HFFc6 (cell line): ENCODE measurements at places on chromosomes 13 and 19. TPM values are rescaled to one million over a fixed set of nuclear protein-coding genes. Genes with fewer than 3 reads are reported as not detected.

The ZNF221 gene
- total RNA-seq, result 4.1 to 4.7 TPM (median 4.5 TPM) in 3 replicates

The MCEMP1 gene
- total RNA-seq, result not detected in 3 replicates

The SHANK1 gene
- 5.9 to 15.1 TPM (median 6.0 TPM) in 3 replicates for total RNA-seq

The WDR87 gene
- not detected in 3 replicates for total RNA-seq

The NDUFA11 gene
- total RNA-seq, result 294 to 368 TPM (median 302 TPM) in 3 replicates

The IRS2 gene
- total RNA-seq, result 5.6 to 10.2 TPM (median 9.2 TPM) in 3 replicates

The URAD gene
- total RNA-seq, result not detected in 3 replicates

The ASF1B gene
- 12.4 to 23.2 TPM (median 22.8 TPM) in 3 replicates for total RNA-seq

The DMWD gene
- 54.1 to 57.8 TPM (median 55.8 TPM) in 3 replicates for total RNA-seq

The KASH5 gene
- total RNA-seq, result not detected in 3 replicates

The WDR88 gene
- total RNA-seq, result not detected in 3 replicates

The CYP4F2 gene
- total RNA-seq, result not detected in 3 replicates

The GSK3A gene
- 36.3 and 42.1 TPM in 2 replicates for total RNA-seq

The CRX gene
- total RNA-seq, result not detected in 3 replicates

The ZNF560 gene
- total RNA-seq, result 0.14 to 0.26 TPM in 2 of 3 replicates, not detected in the other

The GZMM gene
- not detected in 3 replicates for total RNA-seq

GRCh38 chr19:27858981-27859581 lies 1353.9 kb downstream of the UQCRFS1 start:
- no peak overlapping the region for H3K27ac ChIP-seq
- no peaks in the 10 kb centered on the region; the same call in 1 of the 2 replicates for H3K27me3 ChIP-seq

DNA sequence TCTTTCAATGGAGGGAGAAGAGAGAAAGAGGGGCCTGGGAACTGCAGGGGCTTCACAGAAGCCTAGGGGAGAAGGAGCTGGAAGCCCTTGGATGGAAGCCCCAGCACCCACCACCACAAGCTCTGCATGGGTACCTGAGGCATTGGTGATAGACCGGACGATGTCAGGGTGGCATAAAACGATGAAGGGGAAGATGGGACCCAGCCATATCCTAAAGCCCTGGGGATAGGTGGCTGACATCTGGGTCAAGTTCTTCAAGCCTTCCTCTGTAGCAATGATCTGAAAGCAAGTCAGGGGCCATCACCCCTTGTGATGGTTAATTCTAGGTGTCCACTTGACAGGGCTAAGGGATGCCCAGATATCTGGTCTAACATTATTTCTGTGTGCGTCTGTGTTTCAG lies 11.2 kb upstream of the OR10H5 start:
- no peaks in the 10 kb centered on the region for H3K4me1 ChIP-seq
- no peak overlapping the region for H3K4me3 ChIP-seq
- DNase-seq, result no peak
- H3K27ac ChIP-seq, result no peak overlapping the region

GRCh38 chr19:51470966-51471365 lies 7.4 kb upstream of the CEACAM18 start:
- peaks cover 7% of the 10 kb centered on the region; the same call in 1 of the 2 replicates for H3K27me3 ChIP-seq
- H3K36me3 ChIP-seq, result no peaks in the 10 kb centered on the region
- no peak for DNase-seq
- no peak overlapping the region for H3K4me3 ChIP-seq
- no peak overlapping the region for H3K27ac ChIP-seq
- no peaks in the 10 kb centered on the region for H3K4me1 ChIP-seq

GRCh38 chr19:44662691-44663385 lies 8.4 kb upstream of the CEACAM19 start:
- no peak overlapping the region for H3K4me3 ChIP-seq
- no peak overlapping the region for H3K27ac ChIP-seq
- H3K36me3 ChIP-seq, result peaks cover 23% of the 10 kb centered on the region

DNA sequence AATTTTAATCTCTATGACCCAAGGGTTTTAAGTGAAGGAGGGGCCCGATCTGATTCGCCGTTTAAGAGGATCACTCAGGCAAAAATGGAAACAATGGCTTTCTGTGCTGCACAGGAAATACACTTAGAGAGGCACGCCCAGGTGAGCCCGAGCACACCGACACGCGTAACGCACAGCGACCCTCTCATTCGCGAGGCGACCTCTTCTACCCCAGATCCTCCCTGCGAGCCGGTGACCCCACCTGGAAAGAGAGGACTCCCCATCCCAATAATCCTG lies 216 bp downstream of the SH2D3A start:
- no peak overlapping the region for H3K27ac ChIP-seq
- H3K36me3 ChIP-seq, result no peaks in the 10 kb centered on the region
- H3K4me3 ChIP-seq, result no peak overlapping the region
- DNase-seq, result no peak

- peaks cover 2% of the 10 kb centered on the region; the same call in 1 of the 2 replicates for H3K27me3 ChIP-seq
- H3K4me1 ChIP-seq, result peaks cover 70% of the 10 kb centered on the region
- H3K36me3 ChIP-seq, result peaks cover 18% of the 10 kb centered on the region
- peak overlapping the region; percentile 93 for H3K4me3 ChIP-seq
Measured at GRCh38 chr19:45094137-45094536, 1.2 kb downstream of the PPP1R37 start.

GRCh38 chr19:41159881-41160280 lies 33.1 kb upstream of the CYP2S1 start:
- H3K27me3 ChIP-seq, result peaks cover 4% of the 10 kb centered on the region
- no peaks in the 10 kb centered on the region for H3K36me3 ChIP-seq
- H3K4me1 ChIP-seq, result no peaks in the 10 kb centered on the region
- no peak for DNase-seq
- no peak overlapping the region for H3K27ac ChIP-seq
- H3K4me3 ChIP-seq, result no peak overlapping the region

- no peak for DNase-seq
- no peaks in the 10 kb centered on the region for H3K4me1 ChIP-seq
- peaks cover 27% of the 10 kb centered on the region for H3K27me3 ChIP-seq
- no peaks in the 10 kb centered on the region for H3K36me3 ChIP-seq
- H3K4me3 ChIP-seq, result no peak overlapping the region
- H3K27ac ChIP-seq, result no peak overlapping the region
Measured at GRCh38 chr13:112453874-112454647, 77.9 kb downstream of the SPACA7 start.

DNA sequence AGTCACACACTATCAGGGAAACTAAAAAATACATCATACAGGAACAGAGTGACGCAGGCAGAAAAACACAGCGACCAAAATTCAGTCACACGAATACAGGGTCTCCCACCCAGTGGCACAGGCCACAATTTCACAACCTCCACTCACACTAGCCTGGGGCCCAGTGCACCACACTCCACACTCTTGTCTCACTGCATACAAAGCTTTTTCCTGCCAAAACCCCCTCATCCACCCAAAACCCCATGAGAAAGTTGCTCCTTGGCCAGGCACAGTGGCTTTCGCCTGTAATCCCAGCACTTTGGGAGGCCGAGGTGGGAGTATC lies 1.2 kb downstream of the S1PR5 start:
- peaks cover 4% of the 10 kb centered on the region; the same call in 1 of the 2 replicates for H3K27me3 ChIP-seq
- no peak overlapping the region for H3K27ac ChIP-seq

GRCh38 chr19:51694318-51695085 lies 1.4 kb downstream of the SPACA6 start:
- peak overlapping the region; percentile 22 for H3K27ac ChIP-seq
- no peak for DNase-seq
- H3K4me3 ChIP-seq, result no peak overlapping the region
- H3K27me3 ChIP-seq, result peaks cover 3% of the 10 kb centered on the region; the same call in 1 of the 2 replicates
- H3K4me1 ChIP-seq, result peaks cover 37% of the 10 kb centered on the region
- peaks cover 65% of the 10 kb centered on the region for H3K36me3 ChIP-seq

- H3K27me3 ChIP-seq, result no peaks in the 10 kb centered on the region; the same call in 1 of the 2 replicates
- H3K27ac ChIP-seq, result no peak overlapping the region
- no peak overlapping the region for H3K4me3 ChIP-seq
- H3K36me3 ChIP-seq, result peaks cover 4% of the 10 kb centered on the region
- peaks cover 19% of the 10 kb centered on the region for H3K4me1 ChIP-seq
- no peak for DNase-seq
Measured at GRCh38 chr19:7932276-7932929, 6.5 kb upstream of the CTXN1 start.

GRCh38 chr13:25489238-25489637 lies 117.5 kb downstream of the ATP8A2 start:
- H3K27ac ChIP-seq, result no peak overlapping the region
- no peak for DNase-seq
- peak overlapping the region; percentile 47; the same call in 1 of the 2 replicates for H3K4me3 ChIP-seq
- H3K4me1 ChIP-seq, result no peaks in the 10 kb centered on the region

DNA sequence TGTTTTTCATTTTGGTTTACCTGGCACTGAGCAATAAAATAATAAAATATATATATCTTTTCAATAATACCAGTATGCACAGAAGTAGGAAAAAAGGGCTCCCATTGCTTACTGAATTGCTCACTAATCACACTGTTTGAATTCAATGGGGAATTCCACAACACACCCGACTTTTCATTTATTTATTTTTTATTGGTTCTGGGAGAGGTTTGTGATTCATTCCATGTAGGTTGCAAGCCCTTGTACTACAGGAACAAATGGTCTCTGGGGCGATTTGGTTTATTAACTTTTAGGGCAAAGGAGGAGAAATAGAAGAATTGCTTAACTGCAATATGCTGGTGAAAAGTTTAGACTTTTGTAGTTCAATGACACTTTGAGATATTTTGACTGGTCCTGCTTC lies 207.4 kb downstream of the DCT start:
- H3K27ac ChIP-seq, result no peak overlapping the region
- no peaks in the 10 kb centered on the region; the same call in 1 of the 2 replicates for H3K27me3 ChIP-seq
- no peaks in the 10 kb centered on the region for H3K36me3 ChIP-seq
- peaks cover 16% of the 10 kb centered on the region for H3K4me1 ChIP-seq
- DNase-seq, result no peak

DNA sequence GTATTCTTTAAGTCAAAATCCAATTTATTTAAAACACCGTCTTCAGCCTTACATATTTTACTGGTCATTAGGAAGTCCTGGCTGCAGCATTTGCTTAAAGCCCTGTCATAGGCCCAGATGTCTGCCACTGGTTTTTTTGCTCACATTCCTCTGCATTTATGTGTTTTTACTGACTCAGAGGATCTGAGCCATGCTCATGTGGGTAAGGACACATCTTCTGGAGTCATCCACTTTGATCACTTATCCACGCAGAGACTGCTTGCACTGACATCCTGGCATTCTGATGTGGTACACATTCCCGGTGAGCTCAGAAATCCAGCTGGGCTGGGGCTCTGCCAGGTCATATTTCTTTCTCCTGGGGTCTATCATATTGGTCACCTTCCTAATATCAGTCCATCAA lies 531.7 kb upstream of the ARGLU1 start:
- peak overlapping the region; percentile 71; the same call in 1 of the 2 replicates for H3K27ac ChIP-seq
- no peaks in the 10 kb centered on the region for H3K27me3 ChIP-seq
- DNase-seq, result peak; percentile 41
- no peaks in the 10 kb centered on the region for H3K36me3 ChIP-seq
- peak overlapping the region; percentile 51; the same call in 1 of the 2 replicates for H3K4me3 ChIP-seq
